ENCODE measurements at places on chromosomes 7 and 10. TPM values are rescaled to one million over a fixed set of nuclear protein-coding genes. Genes with fewer than 3 reads are reported as not detected.

The RAMP3 gene
- total RNA-seq: 0.58 TPM

The SLC26A3 gene
- total RNA-seq: not detected

The MYPN gene
- total RNA-seq: 0.33 TPM

The TFAM gene
- 19.1 TPM for total RNA-seq

The FANK1 gene
- total RNA-seq: 1.3 TPM

The FZD1 gene
- 29.8 TPM for total RNA-seq

The TMED4 gene
- total RNA-seq: 120 TPM

The FLNC gene
- total RNA-seq: 462 TPM

The ETV1 gene
- 45.4 TPM for total RNA-seq

The PDE6C gene
- not detected for total RNA-seq

The GALNT17 gene
- not detected for total RNA-seq

The FOXI2 gene
- not detected for total RNA-seq

The TMEM140 gene
- 14.1 TPM for total RNA-seq

The TSPAN12 gene
- total RNA-seq: 0.73 TPM

The R3HCC1L gene
- 20.2 TPM for total RNA-seq

The GIMAP7 gene
- total RNA-seq: 0.15 TPM

The C10orf105 gene
- total RNA-seq: not detected

The EEPD1 gene
- 19.4 TPM for total RNA-seq

The CALN1 gene
- total RNA-seq: not detected

The MPP7 gene
- 0.29 TPM for total RNA-seq

The ERVW-1 gene
- not detected for total RNA-seq

The NRG3 gene
- total RNA-seq: not detected

The NOBOX gene
- not detected for total RNA-seq

The STARD3NL gene
- total RNA-seq: 85.4 TPM

The LIPF gene
- total RNA-seq: 0.29 TPM

The GRID2IP gene
- total RNA-seq: not detected

The KIAA1217 gene
- total RNA-seq: 5.5 TPM

The ADARB2 gene
- not detected for total RNA-seq

The GPR141 gene
- total RNA-seq: not detected

The OR13A1 gene
- not detected for total RNA-seq

The ACTL6B gene
- total RNA-seq: not detected

The DMBT1 gene
- under 0.01 TPM for total RNA-seq

The PRSS37 gene
- not detected for total RNA-seq

The C10orf90 gene
- total RNA-seq: not detected

The GIMAP1 gene
- not detected for total RNA-seq

The NEBL gene
- total RNA-seq: 0.17 TPM

The TLX1 gene
- total RNA-seq: not detected

The COG5 gene
- total RNA-seq: 43.8 TPM

The SDK1 gene
- 22.8 TPM for total RNA-seq

The CHST15 gene
- total RNA-seq: 0.73 TPM

The ENKUR gene
- under 0.01 TPM for total RNA-seq

The MRLN gene
- not detected for total RNA-seq

The TRIM74 gene
- not detected for total RNA-seq

The PRR15 gene
- total RNA-seq: not detected

The FGFR2 gene
- 0.17 TPM for total RNA-seq

The MLLT10 gene
- 52.9 TPM for total RNA-seq

The SAP25 gene
- not detected for total RNA-seq

The MYO1G gene
- under 0.01 TPM for total RNA-seq

The AFAP1L2 gene
- 0.29 TPM for total RNA-seq

The CNPY1 gene
- total RNA-seq: not detected

The SKIDA1 gene
- total RNA-seq: 0.99 TPM

The BLNK gene
- not detected for total RNA-seq
